ENCODE measurements at places on chromosomes 7 and 10. TPM values are rescaled to one million over a fixed set of nuclear protein-coding genes. Genes with fewer than 3 reads are reported as not detected.

The TAS2R5 gene
- 4.1 TPM for total RNA-seq

The CLCN1 gene
- total RNA-seq: 0.07 TPM

GRCh38 chr10:126350216-126350992, 37.9 kb downstream of the ADAM12 start:
- no peak for DNase-seq

DNA sequence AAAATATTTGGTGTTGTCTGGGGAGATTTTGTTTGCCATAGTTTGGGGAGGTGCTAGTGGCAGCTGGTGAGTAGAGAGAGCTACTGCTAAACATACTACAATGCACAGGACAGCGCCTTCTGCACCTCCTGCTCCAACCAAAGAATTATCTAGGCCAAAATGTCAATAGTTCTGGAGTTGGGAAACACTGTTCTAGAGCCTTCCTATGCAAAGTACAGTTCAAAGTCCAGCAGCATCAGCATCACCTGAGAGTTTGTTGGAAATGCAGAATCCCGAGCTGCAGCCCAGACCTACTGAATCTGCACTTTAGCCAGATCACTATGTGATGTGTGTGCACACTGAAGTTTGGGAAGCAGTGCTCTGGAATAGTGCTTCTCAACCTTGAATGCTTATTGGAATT, 290.7 kb downstream of the TCF7L2 start:
- no peak for DNase-seq

GRCh38 chr10:48518986-48519385, 85.9 kb downstream of the ARHGAP22 start:
- DNase-seq: peak; percentile 56

DNA sequence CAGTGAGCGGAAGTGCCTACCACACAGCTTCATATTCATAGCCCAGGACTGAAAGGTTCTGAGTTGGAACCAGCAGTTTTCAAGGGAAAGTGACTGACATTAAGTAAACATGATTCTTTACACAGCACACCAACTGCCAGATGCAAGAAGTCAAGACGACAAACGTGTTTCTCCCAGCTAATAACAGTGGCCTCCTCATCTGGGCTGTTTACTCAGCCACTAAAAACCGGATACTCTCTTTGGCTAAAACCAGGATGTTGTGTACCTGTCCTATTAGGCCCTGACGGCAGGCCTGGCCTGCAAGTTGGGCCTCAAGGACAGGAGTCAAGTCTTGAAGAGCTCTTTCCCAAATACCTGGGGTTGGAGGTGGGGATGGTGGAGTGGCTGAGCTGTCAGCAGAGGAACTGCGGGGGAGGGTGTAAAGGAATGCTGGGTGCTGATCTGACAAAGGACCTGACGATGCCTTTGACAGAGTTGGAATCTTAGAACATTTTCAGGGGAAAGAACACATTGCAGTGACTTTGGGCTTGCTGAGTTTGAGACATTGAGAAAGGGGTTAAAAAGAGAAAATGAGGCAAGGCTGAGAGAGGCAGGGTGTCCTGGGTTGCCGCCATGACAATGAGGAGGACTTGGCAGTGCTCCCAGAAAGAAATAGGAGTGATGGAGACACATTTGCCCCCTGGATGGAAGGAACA, 57.7 kb downstream of the STEAP1B start:
- no peak for DNase-seq

- DNase-seq: no peak
Observed at GRCh38 chr10:63382066-63382465, 83.7 kb downstream of the JMJD1C start.

DNA sequence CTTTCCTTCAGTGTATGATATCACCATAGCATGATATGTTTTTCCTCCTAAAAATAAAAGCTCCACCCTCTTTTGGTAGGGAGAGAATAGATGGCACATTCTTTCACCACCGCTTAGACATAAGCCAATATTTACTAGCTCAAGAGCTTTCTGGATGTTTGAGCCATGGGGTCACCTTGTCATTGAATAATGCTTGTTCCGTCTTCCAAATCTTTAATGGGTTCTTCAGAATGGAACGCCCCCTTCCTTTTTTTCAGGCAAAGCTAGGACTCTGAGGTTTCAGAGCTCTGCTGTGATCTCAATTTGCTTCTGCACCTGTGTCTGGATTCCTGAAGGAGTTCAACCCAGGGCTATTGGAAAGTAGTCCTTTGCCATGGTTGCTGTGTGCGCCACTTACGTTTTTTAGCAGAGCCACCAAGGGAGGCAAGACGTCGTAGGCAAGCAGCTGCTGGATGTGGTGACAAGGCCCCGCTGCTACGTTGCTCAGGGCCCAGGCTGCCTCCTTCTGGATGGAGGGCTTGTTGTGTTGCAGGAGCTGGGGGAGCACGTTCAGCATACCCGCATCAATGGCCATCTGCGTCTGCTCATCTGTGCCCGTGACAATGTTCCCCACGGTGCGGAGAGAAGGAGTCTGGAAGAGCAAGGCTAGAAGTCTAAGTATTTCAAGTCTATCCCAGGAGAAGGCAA, 23.2 kb downstream of the KPNA7 start:
- peak; percentile 52 for DNase-seq

DNA sequence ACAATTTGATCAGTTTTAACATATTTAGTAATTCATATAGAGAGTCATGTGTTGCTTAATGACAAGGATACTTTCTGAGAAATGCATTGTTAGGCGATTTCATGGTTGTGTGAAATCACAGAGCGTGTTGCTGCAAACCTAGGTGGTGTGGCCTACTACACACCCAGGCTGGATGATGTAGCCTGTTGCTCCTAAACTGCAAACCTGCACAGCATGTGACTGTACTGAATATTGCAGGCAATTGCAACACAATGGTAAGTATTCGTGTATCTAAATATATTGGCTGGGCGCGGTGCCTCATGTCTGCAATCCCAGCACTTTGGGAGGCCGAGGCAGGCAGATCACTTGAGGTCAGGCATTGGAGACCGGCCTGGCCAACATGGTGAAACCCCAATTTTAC, 73.7 kb upstream of the BAIAP2L1 start:
- DNase-seq: no peak

DNA sequence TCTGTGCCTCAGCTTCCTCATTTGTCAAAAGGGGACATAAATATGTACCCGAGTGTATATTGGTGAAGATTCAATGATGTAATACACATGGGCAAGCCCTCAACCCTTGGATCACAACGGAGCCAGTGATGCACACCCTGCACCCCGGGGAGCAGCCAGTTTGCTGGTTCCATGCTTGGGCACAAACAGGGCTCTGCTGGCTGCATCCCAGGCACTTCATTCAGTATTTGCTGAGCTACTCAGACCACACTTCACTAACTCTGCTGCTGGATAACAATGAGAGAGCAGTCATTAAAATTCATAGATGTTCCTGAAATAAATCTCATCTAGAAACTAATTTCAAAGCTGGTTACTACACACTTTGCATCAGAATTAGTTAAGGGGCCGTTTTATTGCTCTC, 72.0 kb downstream of the SCRN1 start:
- DNase-seq: no peak

DNA sequence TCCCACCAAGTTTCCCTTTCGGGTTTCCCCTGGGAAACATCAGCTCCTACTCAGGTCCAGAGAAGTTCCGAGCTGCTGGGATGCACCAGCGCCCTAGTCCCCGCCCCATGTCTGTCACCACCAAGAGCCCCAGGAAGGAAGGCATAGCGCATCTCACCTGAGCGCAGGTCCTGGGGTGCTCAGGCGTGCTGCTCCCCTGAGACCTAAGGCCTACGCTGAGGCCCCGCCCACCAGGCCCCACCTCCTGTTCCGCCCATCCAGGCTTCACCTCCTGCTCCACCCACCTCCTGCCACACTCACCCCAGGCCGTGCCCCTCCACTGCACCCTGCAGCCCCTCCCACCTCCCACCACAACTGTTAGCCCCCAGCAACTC, 1.2 kb upstream of the TFR2 start:
- DNase-seq: peak; percentile 85

- DNase-seq: peak; percentile 87
Observed at GRCh38 chr7:30148951-30149459, 14.2 kb downstream of the MTURN start.

DNA sequence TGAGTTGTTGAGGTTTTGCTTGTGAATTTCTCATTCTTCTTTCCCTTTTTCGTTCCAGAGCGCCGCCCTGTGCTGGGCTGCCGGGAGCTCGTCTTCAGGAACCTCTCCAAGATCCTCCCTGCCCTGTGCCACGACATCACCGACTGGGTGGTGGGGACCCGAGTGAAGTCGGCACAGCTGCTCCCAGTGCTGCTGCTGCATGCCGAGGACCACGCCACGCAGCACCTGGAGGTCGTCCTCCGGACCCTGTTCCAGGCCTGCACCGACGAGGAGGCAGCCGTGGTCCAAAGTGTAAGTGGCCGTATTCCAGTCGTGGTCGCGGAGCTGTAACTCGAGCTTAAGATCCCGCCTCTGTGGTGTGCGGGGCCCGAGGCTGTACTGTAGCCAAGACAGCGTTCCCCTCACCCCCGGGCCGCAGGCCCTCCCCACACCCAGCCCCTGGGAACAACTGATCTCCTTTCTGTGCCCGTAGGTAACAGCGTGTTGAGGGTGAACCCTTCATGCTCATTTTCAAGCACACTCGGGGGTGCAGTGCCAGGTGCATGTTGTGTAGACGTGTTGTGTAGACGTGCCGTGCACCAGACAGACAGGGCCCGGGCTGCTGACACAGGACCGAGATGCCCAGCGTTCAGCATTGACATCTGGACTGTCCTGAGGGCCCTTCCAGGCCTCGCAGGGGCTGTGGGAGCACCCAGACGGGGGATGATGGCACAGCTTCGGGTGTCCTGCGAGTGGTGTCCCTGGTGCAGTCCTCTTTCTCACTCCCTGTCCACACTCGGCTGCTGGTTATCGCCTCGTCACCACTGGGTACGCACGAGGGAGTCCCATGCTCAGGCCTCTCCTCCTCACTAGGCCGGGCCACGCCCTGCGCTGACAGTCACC, 27.7 kb upstream of the PRKAR1B start:
- DNase-seq: peak; percentile 63

DNA sequence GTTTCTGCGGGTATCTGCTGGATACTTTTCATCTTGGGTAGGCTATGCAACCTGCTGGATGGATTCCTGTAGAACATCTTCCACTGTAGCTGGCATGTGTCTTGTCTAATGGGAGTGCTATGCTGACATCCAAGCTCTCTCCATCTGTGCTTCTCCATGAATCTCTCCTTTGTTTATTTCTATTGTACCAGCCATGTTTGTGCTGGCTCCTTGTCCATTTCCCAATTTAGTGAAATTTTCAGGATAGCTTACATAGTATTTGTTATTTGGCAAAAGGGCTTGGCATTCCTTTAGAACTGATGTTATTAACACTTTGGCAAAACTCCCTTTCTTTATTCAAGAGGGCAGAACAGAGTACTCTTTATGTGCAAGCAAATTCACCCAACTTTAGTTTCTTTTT, 198.0 kb downstream of the CSTF2T start:
- no peak for DNase-seq
